Sigmoid colon (tissue), 7 donors: ENCODE measurements at places on chromosomes 6 and 20. TPM values are rescaled to one million over a fixed set of nuclear protein-coding genes. Genes with fewer than 3 reads are reported as not detected.

- no peak for DNase-seq
- no peaks in the 10 kb centered on the region for H3K27me3 ChIP-seq
- H3K4me1 ChIP-seq, result no peaks in the 10 kb centered on the region
These were observed 137.0 kb downstream of the KCNQ5 start for GRCh38 chr6:72758901-72759300.

DNA sequence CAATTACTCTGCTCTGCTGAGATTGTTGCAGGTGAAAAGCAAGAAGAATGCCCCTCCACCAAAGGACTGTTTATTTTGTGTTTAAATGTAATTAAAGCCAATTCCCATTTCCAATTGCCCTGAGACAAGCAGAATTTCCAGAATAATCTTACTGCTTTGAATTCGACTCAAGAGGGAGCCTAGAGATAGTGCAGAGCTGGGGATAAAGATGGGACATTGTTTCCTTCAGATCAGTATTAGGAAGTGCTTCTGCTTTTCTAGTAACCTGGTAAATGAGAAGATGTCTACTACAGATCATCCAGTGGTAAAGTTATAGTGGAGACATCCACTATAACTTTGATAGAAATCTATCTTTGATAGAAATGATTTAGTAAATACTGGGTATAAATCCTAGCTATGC lies 326.9 kb downstream of the UBE3D start:
- H3K27me3 ChIP-seq, result no peaks in the 10 kb centered on the region
- no peak overlapping the region for H3K4me3 ChIP-seq
- no peak for DNase-seq
- H3K36me3 ChIP-seq, result no peaks in the 10 kb centered on the region

GRCh38 chr20:59600472-59600871 lies 3.9 kb upstream of the PHACTR3 start:
- no peaks in the 10 kb centered on the region for H3K36me3 ChIP-seq
- H3K27ac ChIP-seq, result no peak overlapping the region
- DNase-seq, result no peak
- H3K4me1 ChIP-seq, result no peaks in the 10 kb centered on the region
- H3K27me3 ChIP-seq, result peaks cover 15% of the 10 kb centered on the region

DNA sequence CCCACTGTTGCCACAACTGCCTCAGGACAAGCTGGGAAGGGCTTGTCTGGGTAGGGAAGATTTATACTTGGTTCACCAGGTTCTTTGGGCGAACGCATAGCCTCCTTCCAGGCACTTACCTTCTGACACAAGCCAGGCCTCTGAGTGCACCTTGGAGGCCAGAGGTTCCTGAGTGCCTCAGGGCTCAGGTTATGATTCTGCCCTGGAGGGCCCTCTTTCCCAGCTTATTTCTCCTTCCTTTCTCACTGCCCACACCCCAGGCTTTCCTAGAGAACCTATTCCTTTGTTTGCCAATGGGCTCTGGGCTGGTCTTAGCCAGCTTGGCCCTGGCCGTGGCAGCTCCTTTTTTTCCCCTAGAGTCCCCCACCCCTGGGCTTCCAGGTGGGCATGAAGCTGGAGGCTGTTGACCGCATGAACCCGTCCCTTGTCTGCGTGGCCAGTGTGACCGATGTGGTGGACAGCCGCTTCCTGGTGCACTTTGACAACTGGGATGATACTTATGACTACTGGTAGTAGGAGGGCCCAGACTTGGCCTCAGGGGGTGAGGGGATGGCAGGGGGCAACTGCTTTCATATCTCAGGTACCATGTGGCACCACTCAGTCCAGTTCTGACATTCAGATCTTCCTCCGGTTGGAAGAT lies 25.0 kb downstream of the L3MBTL1 start:
- no peak for DNase-seq
- no peaks in the 10 kb centered on the region for H3K27me3 ChIP-seq
- H3K4me3 ChIP-seq, result no peak overlapping the region
- H3K4me1 ChIP-seq, result no peaks in the 10 kb centered on the region
- no peak overlapping the region for H3K27ac ChIP-seq
- no peaks in the 10 kb centered on the region for H3K36me3 ChIP-seq

GRCh38 chr6:166483573-166484250 lies 101.0 kb upstream of the MPC1 start:
- no peak overlapping the region for H3K27ac ChIP-seq
- no peaks in the 10 kb centered on the region for H3K36me3 ChIP-seq
- H3K4me1 ChIP-seq, result peaks cover 4% of the 10 kb centered on the region
- no peaks in the 10 kb centered on the region for H3K27me3 ChIP-seq
- no peak overlapping the region for H3K4me3 ChIP-seq
- no peak for DNase-seq

DNA sequence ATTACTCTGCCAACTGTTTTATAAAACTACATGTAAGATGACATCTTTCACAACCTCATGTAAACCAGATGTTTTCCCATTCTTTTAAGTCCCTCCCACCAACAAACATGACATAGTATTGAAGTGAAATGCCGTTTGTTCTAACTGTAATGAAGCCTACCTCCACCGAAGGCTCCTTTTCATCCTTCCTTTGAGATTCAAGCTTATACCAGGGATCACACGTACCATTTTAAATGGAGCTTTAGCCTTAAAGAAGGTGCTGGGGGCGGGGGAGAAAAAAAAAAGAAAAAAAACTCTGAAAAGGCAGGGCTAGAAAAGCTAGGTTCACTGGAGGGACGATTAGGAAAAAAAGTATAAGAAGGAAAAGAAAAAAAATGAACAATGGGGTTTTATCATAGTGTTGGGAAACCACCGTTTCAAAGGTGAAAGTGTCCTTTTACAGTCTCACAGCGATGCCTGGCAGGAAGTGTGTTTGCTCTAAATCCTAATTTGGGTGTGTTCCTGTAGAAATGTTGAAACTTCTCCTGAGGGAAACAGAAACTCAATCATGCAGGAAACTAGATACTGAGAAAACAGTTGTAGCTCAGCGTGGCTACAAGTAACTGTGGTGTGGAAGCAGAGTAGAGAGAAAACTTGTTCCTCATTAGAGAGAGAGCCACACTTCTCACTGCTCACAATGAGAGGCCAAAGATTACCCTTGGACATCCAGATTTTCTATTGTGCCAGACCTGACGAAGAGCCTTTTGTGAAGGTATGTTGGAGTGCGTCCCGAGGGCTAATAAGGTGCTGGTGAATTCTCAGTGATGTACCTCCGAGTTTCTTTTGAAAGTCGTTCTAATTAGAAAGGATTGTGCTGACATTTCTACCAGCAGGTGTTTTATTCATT lies 37.6 kb upstream of the HINT3 start:
- H3K27me3 ChIP-seq, result no peaks in the 10 kb centered on the region
- H3K4me1 ChIP-seq, result no peaks in the 10 kb centered on the region
- H3K36me3 ChIP-seq, result peaks cover 5% of the 10 kb centered on the region
- H3K4me3 ChIP-seq, result peak overlapping the region; percentile 19
- DNase-seq, result peak; percentile 67

- H3K36me3 ChIP-seq, result no peaks in the 10 kb centered on the region
- H3K4me1 ChIP-seq, result peaks cover 8% of the 10 kb centered on the region
- H3K27ac ChIP-seq, result no peak overlapping the region
- no peaks in the 10 kb centered on the region for H3K27me3 ChIP-seq
- no peak overlapping the region for H3K4me3 ChIP-seq
- DNase-seq, result peak; percentile 46
These were observed 153.6 kb downstream of the VEGFA start for GRCh38 chr6:43923376-43924221.

DNA sequence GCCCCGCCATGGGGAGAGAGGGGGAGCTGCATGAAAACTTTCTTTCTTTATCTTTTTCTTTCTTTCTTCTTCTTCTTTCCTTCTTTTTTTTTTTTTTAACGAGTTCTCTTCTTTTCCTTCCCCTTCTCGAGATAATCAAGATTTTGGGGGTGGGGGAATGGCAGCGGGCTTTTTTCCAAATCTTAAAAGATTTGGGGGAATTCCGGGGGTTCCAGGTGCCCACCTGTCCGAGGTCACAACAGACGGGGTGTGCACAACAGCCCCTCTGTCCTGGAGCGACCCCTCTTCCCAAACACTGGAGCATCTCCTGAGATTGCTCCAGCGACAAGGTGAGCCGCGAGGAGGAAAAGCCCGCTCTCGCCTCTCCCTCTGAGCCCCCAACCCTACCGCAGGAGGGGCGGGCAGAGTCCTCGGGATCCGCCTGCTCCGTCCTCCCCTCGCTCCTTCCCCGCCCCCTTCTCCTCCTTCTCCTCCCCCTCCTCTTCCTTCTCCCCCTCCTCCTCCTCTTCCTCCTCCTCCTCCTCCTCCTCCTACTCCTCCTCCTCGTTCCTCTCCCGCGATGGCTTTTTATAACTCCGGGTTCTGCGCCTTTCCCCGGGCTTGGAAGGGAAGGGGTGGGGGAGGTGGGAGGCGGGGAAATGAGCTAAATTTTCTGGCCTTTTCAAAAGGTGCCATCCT lies 689 bp upstream of the KCNB1 start:
- DNase-seq, result no peak
- H3K36me3 ChIP-seq, result no peaks in the 10 kb centered on the region
- H3K27ac ChIP-seq, result peak overlapping the region; percentile 80
- H3K4me3 ChIP-seq, result peak overlapping the region; percentile 60
- peaks cover 56% of the 10 kb centered on the region for H3K4me1 ChIP-seq

Gene CLIC5
- total RNA-seq, result 1.8 TPM

Gene ELOVL4
- 3.0 TPM for total RNA-seq

Gene GJA1
- total RNA-seq, result 21.3 TPM

Gene MACROD2
- total RNA-seq, result 9.3 TPM

Gene TPBG
- total RNA-seq, result 10.8 TPM

Gene MAS1
- total RNA-seq, result not detected

Gene TNXB
- 224 TPM for total RNA-seq

Gene UBD
- total RNA-seq, result not detected
